ENCODE measurements at places on chromosomes 2 and 18. TPM values are rescaled to one million over a fixed set of nuclear protein-coding genes. Genes with fewer than 3 reads are reported as not detected.
A peak's percentile ranks its signal among the peaks of the same experiment; 100 is the strongest.

- peak; percentile 67 for DNase-seq
Measured at GRCh38 chr2:217510771-217511291, 492.0 kb downstream of the TNS1 start.

SAG gene
- total RNA-seq: 0.82 TPM

DNA sequence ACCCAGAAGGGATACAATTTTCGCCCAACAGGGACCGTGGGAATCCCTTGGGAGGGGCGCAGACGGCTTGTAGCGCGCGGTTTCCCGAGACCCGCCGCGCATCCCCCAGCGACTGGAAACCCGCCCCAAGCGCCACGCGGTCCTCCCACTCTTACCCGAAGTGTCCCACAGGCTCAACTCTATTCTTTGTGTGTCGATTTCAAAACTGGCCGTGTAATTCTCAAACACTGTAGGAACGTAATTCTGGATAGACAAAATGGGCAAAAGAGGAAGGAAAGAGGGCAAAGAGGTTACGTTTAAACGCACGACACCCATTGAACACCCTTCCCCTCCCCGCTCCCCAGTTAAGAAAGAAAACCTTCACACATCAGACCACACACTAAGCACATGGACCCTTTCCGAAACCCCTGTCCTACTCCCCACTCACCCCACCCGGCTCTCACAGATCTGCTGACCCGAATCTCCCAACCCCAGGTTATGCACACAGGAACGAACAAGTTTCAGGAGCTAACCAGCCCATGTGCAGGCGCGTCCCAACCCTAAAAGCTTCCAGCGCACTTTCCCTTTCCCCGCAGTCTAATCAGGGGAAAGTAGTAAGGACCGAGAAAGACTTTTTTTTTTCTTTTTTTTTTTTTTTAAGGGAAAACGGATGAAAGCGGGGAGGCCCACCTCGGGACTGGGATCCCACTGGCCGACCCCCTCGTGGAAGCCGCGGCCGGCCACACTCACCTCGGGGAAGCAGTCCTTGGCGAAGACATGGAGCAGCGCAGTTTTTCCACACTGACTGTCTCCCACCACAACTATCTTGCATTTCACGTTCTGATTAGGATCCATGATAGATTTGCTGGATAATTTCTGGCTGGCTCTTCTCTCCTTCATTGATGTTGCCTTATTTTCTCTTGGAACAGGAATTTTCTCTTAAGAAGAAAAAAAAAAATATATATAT lies 655 bp downstream of the RND3 start:
- no peak for DNase-seq

KCNE4 gene
- total RNA-seq: 2.4 TPM

GRCh38 chr2:118122594-118123281 lies 34.5 kb downstream of the INSIG2 start:
- no peak for DNase-seq

DNA sequence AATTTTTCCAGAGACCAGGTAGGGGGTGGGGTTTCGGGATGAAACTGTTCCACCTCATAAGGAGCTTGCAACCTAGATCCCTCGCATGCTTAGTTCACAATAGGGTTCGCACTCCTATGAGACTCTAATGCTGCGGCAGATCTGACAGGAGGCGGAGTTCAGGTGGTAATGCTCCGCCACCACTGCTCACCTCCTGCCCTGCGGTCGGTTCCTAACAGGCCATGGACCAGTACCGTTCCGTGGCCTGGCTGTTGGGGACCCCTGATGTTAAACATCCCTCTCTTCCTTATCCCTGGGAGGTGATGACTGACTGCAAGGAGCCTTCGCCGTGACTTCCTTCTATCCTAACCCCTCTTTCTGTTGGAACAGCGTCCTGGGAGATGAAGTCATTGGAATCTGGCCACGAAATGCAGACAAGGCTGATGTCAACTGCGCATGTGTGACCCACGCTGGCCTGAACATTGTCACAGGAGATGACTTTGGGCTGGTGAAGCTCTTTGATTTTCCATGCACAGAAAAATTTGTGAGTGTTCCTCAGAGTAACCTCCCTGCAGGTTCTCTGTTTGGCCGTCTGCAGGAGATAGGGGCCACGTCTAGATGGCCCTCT lies 82.4 kb downstream of the RTN4 start:
- DNase-seq: no peak

GRCh38 chr2:229282758-229283546 lies 11.9 kb upstream of the PID1 start:
- DNase-seq: no peak

GRCh38 chr2:47029737-47030524 lies 114.3 kb upstream of the MCFD2 start:
- no peak for DNase-seq

- no peak for DNase-seq
Measured at GRCh38 chr2:168448980-168449379, 7.1 kb upstream of the CERS6 start.

GPR45 gene
- 0.82 TPM for total RNA-seq

GRCh38 chr2:69828938-69829255 lies 563 bp upstream of the GMCL1 start:
- no peak for DNase-seq

TSPYL6 gene
- total RNA-seq: not detected

LDLRAD4 gene
- 60.7 TPM for total RNA-seq

DNA sequence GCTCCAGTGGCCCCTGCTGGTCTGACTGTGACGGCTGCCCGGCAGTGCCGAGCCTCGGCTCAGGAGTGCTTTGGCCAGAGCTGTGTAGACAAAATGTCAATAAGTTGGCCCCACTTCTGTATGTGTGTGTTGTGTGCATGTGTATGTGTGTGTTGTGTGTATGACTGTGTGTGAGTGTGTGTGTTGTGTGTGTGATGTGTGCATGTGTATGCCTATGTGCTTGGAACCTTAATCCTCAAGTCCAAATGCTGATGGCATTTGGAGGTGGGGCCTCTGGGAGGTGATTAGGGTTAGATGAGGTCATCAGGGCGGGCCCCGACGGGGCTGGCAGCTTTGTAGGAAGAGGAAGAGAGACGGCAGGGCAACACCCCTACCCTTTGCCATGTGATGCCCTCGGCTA lies 269.0 kb downstream of the DCDC2C start:
- DNase-seq: no peak

DNA sequence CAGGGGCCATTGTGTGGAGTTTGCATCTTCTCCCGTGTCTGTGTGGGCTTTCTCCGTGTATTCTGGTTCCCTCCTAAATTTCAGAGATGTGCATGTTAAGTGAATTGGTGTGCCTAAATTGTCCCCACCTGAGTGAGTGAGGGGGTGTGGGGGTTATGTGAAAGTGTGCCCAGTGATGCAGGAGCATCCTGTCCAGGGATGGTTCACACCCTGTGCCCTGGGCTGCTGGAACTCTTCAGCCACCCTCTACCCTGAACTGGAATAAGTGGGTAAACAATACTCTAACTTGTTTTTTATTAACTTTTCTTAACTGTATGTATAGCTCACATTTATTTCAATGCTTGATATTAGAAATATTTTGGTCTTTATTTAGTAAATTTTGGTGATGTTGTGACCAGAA lies 56.0 kb downstream of the UBE2E3 start:
- DNase-seq: no peak

DNA sequence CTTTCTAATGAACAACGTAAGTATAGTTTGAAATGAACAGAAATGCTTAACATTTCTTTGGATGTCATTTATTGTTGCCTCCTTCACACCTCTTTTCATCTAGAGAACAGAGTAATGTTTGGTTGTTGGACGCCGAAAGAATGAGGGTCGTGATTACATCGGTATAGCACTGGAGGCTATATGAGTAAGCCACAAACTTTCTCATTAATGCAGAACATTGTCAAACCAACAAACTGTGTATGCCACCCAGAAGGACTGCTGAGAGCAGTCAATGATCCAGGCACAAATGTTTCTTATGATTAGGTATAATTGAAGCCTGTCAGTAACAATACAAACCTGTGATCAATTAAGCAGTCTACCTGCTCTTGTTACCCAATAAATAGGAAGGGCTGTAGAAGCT lies 1494.7 kb upstream of the NXPH2 start:
- DNase-seq: no peak

Measured in frontal cortex (tissue), 4 donors.